ENCODE measurements at places on chromosomes 5 and 9.

- no peak for DNase-seq
These were observed 50.1 kb upstream of the ANKRD33B start for GRCh38 chr5:10513501-10514442.

GRCh38 chr5:31768784-31769183 lies 129.9 kb downstream of the PDZD2 start:
- DNase-seq, result no peak

DNA sequence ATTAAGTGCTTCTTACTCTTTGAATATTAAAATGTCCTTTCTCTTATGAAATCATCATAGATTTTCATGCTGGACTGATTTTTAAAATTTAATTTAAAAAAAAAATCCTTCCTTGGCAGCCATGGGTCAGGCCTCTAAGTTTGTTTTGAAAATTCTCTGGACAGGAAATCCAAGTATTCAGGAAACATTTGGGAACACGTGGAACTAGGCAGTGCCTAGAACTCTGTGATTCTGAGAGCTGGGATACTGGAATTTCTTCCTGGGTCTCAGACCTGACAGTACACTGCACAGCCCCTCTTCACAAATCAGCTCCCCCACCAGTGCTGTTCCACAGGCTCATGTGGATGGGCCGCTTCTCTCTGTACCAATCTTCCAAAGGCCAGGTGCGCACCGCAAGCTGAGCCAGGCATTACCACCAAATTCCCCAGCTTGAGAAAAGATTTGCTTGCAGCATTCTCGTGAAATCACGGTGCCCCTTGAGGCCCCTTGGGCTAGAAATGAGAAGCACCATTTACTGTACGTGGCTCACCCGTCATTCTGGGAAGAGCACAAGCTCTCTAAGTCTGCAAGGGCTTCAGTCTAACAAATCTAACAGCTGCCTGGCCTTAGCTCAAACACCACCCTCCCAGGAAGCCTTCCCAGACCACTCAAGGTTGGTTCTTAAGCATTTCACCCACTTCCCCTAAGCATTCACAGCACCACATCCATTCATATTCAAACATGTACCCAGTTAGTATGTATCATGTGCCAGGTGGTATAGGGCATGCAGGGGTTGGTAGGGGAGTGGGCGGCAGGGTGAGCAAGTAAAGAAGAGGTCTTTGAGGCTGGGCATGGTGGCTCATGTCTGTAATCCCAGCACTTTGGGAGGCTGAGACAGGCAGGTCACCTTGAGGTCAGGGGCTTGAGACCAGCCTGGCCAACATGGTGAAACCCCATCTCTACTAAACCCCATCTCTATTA lies 26.5 kb downstream of the B4GALT1 start:
- no peak for DNase-seq

DNA sequence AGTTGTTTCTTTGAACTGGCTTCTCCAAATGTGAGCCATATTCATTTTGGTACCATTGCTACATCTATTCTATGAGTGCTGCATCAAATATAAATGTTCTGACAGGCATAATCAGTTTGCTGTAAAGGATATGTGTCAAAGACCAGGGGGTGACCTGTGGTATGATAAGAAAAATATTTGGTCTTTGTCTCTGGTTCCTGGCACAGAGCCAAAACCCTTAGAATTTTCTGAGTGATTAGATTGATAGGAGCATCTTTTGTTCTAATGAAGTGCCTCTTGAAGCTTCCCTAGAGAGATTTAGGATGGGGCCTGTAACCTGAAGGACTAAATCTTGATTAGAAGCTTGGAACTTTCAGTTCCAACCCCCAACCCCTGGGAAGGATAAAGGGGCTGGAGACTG lies 256.3 kb downstream of the NNT start:
- no peak for DNase-seq

GRCh38 chr9:2727966-2728613 lies 10.8 kb downstream of the KCNV2 start:
- DNase-seq, result no peak

GRCh38 chr5:83484294-83484693 lies 12.8 kb downstream of the VCAN start:
- DNase-seq, result no peak

DNA sequence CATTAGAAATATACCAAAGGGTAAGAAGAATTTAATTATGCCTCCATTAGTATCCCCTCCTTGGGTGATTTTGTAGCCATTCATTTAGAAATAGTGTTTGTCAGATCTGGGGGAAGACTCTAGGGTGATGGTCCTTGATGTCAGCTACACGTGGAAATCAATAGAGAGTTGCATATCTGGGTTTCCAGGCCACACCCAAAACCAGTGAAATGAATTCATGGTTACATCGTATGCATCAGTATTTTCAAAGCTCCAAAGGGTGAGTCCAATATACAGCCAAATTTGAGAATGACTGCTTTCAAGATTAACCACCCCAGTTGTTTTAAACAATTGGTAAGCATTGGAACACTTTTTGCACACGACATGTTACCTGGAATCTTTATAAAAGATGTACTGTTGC lies 173.4 kb upstream of the SGCD start:
- no peak for DNase-seq

- DNase-seq, result no peak
These were observed 205.7 kb downstream of the CDK5RAP2 start for GRCh38 chr9:120374239-120374638.

- DNase-seq, result no peak
These were observed 12.5 kb downstream of the LHX2 start for GRCh38 chr9:124024107-124024506.

GRCh38 chr5:142512043-142513042 lies 173.5 kb downstream of the FGF1 start:
- no peak for DNase-seq

- no peak for DNase-seq
These were observed 11.7 kb downstream of the NIPAL4 start for GRCh38 chr5:157471709-157472108.

- no peak for DNase-seq
These were observed 88.5 kb upstream of the NR5A1 start for GRCh38 chr9:124595743-124596142.

- DNase-seq, result peak; percentile 73
These were observed 7.6 kb downstream of the TTC39B start for GRCh38 chr9:15299374-15299939.

DNA sequence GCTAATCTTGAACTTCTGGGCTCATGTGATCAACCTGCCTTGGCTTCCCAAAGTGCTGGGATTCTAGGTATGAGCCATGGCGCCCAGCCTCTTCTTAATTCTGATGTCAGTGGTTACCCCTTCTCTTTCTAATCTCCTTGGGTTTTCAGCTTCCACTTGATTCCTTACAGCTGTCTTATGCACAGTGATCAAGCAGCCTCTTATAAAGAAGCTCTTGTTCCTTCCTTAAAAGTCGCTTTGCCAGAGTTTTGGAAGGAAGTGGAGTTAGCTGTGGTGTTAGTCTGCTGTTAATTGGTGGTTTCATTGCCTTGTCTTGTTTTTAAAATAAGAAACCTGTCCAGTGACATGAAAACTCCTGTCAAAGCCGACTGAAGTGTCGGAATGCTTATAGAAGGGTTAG lies 128.1 kb upstream of the CACNA1B start:
- DNase-seq, result no peak

GRCh38 chr9:79004032-79004431 lies 567.7 kb upstream of the TLE4 start:
- no peak for DNase-seq

- no peak for DNase-seq
These were observed 3.6 kb downstream of the GDNF start for GRCh38 chr5:37836235-37836591.

DNA sequence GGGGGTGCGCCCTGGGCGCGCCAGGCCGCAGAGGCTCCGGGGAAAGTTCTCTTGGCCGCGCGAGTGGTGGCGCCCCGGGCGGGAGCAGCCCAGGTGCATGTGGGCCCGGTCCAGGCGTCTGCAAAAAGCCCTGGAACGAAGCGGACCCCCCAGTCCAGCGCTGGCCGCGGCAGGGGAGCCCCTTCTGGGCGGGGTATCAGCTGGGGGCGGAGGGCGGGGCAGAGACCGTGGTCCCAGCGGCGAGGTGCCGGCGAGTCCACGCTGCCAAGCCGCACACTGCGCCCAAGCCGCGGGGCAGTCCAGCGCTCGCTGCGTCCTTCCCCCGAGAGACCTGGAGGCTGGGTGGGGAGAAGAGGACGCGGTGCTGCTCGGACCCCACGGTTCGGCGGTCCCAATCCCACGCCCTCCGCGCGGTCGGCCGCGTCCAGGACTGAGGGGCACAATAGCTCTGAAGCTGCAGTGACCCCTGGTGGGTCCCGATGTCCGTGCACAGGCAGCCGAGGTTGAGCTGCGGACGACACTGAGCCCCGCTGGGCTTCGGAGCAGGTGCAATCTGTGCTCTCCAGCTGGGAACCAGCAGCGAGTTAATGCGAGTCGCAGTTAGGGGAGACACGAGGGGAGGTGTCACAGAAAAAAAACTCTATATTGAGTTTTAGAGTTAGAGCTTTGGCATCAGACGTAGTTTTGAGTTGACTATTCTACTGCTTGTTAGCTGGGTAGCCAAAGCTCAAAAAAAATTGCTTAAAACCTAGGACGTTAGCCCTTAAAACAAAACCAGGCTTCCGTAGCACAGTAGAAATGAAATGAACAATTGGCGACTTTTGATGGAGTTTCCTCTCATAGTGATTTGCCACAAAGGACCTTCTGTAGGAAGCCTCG lies 1.1 kb upstream of the EPB41L4A start:
- peak; percentile 38 for DNase-seq

DNA sequence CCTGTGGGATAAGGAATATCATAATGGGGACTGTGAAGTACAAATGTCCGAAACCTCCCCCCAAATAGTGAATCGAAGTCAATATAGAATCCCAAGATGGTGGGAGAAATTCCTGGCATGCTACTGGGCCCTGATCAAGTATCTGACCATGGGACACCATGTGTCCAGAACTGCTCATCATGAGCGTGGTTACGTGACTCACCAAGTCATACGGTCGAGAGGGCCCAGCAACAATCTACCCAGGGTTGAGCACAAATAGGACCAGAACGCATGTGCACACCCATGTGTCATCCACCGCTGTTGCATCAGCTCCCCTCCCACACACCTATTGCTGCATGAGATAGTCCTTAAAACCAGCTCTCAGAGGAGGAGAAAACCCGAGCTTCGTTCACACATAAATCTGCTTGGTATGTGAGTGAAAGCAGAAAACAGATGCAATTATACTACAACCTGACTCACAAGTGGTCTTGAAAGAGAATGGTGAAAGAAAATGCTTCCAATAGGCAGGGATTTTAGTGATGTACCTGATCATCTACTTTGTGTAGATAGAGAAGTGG lies 353.2 kb downstream of the CWC27 start:
- DNase-seq, result no peak

DNA sequence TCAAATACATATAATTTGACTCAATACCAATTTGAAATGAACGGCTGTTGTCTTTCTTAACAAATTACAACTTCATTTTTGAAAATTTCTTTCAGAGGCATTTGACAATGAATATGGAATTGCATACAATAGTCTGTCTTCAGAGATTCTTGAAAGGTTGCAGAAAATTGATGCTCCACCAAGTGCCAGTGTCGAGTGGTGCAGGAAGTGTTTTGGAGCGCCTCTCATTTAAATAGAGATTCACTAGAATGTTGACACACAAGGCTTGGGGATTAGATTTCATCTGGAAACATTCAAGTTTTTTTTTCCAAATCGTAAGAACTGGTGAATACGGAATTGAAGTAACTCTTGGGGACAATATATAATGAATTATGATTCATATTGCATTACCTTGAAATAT lies 8.1 kb downstream of the RPS6 start:
- DNase-seq, result no peak

DNA sequence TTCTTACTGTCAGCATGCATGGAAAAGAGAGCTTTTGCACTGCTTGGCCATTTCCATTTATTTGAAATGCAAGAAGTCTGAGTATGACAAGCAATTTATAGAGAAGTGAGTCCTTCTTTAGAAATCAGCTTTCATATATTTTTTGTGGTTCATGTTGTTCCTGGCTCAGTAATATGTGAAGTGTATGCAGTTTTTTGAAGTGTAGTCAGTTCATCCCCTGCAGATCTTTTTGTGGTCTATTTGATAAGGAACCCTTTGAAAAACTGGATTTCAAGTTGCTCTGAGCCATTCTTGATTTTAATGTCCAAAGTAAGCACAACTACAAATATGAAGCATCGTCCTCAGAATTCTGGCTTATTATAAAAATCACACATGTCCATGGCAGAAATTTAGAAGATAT lies 294.1 kb upstream of the SMC2 start:
- DNase-seq, result no peak

DNA sequence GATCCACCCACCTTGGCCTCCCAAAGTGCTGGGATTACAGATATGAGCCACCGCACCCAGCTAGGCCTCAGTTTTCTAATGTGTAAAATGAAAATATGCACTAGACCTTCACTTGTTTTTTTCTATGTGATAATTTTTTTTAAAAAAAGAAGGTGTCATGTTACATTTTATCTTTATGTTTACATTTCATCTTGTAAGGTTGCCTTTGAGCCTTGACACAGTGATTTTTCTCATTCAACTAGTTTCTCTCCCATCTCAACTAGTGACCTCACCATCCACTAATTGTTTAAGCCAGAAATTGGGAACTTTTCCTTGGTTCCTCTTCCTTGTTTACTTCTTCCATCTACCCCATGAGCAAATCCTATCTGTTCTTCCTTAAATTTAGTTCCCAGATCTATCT lies 21.5 kb downstream of the TMC1 start:
- no peak for DNase-seq

GRCh38 chr9:3385871-3386270 lies 139.9 kb downstream of the RFX3 start:
- DNase-seq, result no peak

DNA sequence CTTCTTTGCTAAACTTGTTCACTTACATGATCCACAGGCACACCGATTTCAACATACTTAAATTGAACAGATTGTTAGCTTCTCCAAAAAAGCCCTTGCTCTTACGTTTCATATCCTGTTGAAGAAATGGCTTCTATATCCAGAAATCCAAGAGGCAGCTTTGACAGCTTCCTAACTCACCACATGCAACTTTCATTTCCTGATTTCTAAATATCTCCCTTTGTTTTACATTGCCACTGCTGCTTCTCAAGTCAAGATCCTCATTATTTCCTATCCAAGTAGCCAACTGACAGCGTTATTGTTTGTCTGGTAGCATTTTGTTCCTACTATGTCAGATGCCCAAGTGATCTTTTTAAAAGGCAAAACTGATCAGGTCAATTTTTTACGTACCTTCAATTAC lies 913.2 kb upstream of the TYRP1 start:
- DNase-seq, result no peak

DNA sequence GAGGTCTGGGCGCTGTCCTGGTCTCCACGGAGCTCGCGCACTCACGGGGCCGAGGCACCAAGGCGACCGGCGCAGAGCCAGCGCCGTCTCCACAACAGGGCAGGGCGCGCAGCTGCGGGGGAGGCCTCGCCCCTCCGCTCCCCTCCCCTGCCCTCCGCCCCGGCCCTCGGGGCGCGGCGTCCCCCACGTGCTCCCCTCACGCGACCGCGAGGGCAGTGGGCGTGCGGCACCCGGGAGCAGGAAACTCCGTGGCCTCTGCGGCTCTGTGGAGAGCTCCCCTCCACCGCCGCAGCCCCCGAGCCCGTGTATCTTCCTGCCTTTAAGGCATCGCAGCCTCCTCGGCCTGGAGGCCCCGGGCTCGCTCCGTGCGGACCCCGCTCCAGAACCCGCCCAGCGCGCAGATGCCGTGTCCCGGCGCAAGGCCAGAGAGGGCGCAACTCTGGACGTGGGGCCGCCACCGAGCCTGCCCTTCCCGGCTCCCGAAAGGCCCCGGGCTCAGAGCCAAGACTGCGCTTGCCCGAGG lies 708 bp upstream of the TUBB4B start:
- peak; percentile 77 for DNase-seq

GRCh38 chr5:124677374-124678351 lies 68.8 kb downstream of the ZNF608 start:
- DNase-seq, result no peak

- DNase-seq, result no peak
These were observed 81.5 kb downstream of the PRDM9 start for GRCh38 chr5:23588841-23589326.

Data from CD4-positive, alpha-beta T cell treated with Interleukin-1 beta for 1 hour (primary cell).